Central memory CD4-positive, alpha-beta T cell (primary cell): ENCODE measurements at places on chromosomes 6 and 20.

GRCh38 chr6:105786890-105787655 lies 299.1 kb upstream of the PRDM1 start:
- no peak for DNase-seq

DNA sequence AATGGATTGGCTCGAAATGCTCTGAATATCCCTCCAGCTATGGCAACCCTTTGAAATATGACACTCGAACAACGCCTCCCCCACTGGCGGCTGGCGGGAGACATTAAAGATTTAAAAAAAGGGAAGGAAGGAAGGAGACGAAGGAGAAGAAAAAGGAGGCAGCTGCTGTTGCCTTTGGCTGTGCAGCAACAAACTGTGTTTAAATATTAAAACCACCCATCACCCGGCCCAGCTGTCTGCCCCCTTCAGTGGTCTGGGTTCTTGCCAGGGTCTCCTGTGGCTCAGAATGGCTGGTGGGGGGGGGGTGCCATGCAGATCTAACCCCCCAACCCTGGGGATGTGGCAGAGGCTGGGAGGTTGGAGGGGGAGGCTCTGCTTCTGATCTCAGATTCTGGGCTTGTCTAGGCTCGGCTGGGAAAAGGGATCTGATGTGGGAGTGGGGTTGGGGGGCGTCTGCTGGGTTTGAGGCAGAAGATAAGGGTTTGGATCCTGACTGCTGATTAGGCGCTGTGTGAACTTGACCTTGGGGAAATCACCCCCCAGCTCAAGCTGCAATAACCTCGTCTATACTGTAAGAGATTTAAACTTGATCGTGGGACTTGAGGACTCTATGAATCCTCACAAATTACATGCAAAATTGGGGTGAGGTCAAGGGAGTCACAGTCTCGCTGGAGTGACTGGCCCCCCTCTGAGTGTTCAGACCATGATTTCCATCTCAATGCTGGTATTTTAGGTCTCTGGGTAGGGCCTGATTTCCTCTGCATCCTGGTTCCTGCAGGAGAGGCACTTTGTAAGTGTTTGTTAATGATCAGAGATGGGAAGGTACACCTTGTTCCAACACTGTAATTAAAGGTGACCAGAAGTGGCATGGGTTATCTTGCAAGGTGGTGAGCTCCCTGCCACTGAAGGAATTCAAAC lies 40.3 kb upstream of the BLCAP start:
- DNase-seq: no peak

GRCh38 chr6:53281518-53282215 lies 67.1 kb downstream of the ELOVL5 start:
- DNase-seq: no peak

DNA sequence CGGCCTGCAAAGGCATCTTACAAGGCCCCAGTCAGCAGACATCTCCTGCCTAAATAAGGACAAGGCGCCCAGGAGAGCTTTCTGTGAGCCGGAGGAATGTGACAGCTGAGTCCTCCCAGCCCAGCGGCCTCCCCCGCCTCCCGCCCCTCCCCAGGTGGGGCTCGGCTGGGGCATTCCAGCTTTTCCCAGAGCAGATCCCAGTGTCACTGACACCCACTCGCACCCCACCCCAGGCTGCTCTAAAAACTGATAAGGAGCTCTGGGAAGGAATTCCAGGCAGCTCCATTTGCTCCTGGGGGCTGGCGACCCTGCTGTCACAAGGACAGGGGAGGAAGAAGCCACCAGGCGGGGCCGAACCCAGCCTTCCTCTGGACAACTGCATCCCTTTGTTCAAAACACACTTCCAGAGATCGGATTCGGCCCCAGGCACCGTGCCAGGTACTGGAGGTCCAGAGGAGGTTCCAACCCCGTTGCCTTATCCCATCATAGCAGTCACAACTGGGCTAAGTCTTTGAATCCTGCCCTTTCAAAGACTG lies 49.7 kb downstream of the JPH2 start:
- no peak for DNase-seq

GRCh38 chr6:71258078-71258866 lies 30.3 kb upstream of the OGFRL1 start:
- DNase-seq: no peak

DNA sequence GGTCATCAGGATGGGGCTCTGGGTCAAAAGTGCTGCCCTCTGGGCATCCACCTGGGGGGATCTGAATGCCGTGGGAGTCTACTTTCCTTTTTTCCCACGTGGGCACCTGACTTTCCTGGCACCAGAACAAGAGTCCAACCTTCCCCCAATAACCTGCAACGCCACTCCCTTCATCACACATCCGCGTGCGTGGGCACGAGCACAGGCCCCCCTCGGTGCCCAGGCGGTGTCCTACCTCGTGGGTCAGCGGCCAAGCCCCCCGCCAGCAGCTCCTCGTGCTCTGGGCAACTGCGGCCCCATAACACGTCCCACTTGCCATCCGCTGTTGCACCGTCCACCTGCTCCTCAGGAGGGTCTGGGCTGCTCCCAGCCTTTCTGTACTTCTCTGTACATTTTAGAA lies 87.0 kb downstream of the YTHDF1 start:
- no peak for DNase-seq
